Thymus (tissue), 14 donors: ENCODE measurements at places on chromosomes 11 and 22. TPM values are rescaled to one million over a fixed set of nuclear protein-coding genes. Genes with fewer than 3 reads are reported as not detected.
A peak's percentile ranks its signal among the peaks of the same experiment; 100 is the strongest.

Gene HRAS
- 145 TPM for polyA plus RNA-seq

DNA sequence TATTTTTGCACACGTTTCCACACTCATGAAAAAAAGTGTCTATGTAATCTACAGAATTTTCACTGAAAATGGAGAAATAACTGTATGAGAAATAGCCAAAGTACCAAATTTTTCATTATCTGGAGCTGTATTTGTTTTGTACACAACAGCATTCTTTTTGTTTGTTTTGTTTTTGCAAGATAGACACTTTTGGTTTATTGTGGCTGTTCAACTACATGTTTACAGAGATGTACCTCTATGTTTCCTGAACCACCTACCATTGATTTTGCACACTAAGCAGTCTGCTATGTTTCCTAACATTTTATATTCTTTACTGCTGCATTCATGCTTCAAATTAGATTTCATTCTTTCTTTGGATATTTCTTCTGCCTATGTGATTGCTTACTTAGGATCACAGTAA, 116.3 kb downstream of the ELP4 start:
- DNase-seq: no peak

DNA sequence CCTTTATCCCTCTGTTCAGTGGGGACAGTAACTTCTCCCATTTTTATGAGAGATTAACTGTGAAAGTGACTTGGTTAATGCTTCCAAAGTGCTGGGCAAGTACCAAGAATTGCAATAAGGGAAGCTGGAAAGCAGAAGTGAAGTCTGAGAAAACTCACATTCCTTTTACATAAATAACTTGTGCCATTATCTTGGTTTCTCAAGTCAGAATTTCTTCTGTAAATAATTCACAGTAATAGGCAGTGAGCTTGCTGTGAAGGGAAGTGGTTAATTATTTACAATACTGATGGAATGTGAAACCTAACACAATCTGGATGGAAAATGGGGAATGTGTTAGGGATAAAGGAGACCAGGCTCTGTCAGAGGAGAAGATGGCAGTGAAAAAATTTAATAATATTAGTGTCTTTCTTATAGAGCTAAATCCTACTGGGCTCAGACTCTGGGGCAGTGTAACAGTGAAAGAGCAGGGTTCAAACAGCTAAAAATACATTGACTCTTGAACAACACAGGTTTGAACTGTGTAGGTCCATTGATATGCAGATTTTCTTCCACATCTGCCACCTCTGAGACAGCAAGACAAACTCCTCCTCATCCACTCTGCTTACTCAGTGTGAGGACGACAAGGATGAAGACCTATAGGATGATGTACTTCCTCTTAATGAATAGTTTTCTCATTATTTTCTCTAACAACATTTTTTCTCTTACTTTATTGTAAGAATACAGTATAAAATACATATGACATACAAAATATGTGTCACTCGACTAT, 251.5 kb upstream of the ISX start:
- DNase-seq: no peak

DNA sequence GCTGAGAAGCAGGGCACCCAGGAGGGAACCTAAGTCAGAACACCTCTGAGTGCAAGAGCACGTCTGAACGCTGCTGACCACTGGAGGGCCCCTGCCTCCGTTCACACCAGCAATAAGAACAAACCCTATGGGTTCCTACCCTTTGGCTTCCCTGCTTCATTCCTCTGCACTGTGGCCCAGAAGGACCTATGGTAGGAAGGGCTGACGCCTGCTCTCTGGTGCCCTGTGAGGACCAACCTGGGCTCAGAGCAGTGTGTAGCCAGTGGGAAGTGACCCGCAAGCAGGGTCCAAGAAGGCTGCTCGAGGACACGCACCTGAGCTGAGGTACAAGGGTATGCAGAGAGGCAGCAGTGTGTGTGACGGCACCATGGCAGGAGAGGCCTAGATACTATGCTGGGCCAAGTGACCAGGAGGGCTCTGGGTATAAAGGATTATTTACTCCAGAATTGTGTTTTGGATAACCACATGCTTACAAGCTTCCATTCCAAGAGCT, 68.8 kb upstream of the CLTCL1 start:
- DNase-seq: no peak

GRCh38 chr22:47164514-47165337, 402.3 kb downstream of the TBC1D22A start:
- no peak for DNase-seq

GRCh38 chr22:49326558-49326957, 501.1 kb downstream of the BRD1 start:
- DNase-seq: no peak

DNA sequence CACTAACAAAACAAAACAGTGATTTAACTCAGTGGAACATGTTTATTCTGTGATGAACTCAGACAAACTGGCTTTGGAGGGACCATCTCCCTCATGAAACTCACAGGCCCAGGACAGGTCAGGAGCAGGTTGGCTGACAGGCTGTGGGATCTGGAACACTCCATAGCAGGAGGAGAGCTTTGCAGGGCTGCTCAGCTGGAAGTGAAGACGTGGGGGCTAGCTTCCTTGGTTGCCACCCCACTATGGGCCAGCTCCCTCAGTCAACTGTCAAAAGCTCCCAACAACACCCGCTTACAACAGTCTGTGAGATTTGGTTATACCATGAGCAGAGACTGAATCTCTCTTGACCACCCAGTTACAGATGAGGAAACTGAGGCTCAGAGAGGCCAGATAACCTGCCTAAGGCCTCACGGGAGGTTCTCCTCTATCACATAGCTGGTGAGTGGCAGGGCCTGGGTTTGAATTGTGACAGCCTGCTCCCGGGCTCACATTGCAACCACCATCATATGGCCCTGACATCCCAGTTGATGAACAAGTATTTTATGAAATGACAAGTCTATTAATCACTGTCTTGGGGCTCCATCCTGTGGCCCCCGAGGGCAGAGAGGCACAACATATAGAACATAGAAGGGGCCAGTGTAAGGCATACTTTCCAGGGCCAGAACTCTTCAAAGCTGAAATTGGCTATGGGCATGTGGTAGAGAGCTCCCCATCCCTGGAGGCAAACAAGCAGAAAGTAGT, 473.4 kb downstream of the MN1 start:
- DNase-seq: no peak

GRCh38 chr11:65623177-65623576, 7.6 kb downstream of the PCNX3 start:
- DNase-seq: no peak

DNA sequence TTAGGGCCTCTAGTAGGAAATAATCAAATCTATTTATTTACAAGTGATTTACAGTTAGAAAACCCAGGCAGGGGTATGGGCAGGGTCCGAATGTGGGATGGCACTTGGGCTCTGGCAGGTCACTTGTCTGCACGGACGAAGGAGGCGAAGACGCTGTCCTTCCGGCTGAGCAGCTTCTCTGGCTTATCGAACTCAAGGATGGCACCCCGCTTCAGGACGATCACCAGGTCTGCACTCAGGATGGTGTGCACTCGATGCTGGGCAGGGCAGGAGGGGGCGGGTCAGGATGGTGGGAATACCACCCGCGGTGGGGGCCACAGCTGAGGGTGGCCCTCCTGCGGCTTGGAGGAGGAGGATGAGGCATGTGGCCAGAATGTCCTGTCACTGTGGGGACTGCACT, 4.4 kb upstream of the KCNJ11 start:
- DNase-seq: no peak

Gene OR5B21
- not detected for polyA plus RNA-seq

DNA sequence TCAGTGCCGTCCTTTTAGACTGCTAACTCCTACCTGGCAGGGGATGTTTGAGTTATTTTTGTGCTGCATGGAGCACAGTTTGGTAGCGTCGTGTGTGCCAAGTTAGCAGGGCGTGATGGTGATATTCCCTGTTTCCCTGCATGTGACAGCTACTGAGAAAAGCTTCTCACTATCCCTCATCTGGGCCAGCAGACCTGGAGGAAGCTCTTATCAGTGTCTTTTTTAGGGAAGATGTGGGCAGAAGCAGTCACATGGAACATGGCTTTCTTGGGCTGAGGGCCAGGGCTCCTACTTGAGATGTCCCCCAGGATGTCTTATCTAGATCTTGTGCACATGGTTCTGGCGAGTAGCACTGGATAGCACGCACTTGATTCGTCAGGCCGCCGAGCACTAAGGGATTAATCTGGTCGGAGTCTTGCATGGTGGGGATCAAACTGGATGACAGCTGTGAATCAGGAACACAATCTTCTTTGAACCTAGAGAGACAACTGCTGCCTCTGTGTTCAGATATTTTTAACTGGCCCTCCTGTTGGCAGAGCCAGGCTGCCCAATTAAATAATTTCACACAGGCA, 33.8 kb downstream of the TECTA start:
- no peak for DNase-seq

- no peak for DNase-seq
Observed at GRCh38 chr11:83827940-83828554, 541.9 kb upstream of the CCDC90B start.

- DNase-seq: no peak
Observed at GRCh38 chr11:65661599-65662246, 993 bp downstream of the RELA start.

- DNase-seq: no peak
Observed at GRCh38 chr11:94125407-94126115, 3.1 kb upstream of the PANX1 start.

- DNase-seq: no peak
Observed at GRCh38 chr11:27573024-27573423, 66.5 kb upstream of the LIN7C start.

Gene FIBP
- 70.9 TPM for polyA plus RNA-seq

Gene MYEOV
- 0.64 TPM for polyA plus RNA-seq

- no peak for DNase-seq
Observed at GRCh38 chr11:70775386-70776075, 377.2 kb downstream of the CTTN start.

Gene LIF
- polyA plus RNA-seq: 0.21 TPM

DNA sequence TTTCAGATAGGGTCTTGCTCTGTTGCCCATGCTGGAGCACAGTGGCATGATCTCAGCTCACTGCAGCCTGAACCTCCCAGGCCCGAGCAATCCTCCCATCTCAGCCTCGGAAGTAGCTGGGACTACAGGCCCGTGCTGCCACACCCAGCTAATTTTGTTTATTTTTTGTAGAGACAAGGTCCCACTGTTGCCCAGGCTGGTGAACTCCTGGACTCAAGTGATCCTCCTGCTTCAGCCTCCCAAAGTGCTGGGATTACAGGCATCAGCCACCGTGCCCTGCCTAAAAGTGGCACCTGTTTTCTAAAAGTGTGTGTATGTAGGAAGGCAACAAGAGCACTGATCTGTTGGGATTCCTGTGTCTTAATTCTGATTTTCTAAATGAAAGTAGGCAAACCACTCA, 20.2 kb downstream of the PACS1 start:
- no peak for DNase-seq

- DNase-seq: peak; percentile 34
Observed at GRCh38 chr11:128905345-128906184, 14.4 kb downstream of the KCNJ5 start.

Gene MAJIN
- 0.50 TPM for polyA plus RNA-seq

Gene PDGFD
- polyA plus RNA-seq: 5.2 TPM

DNA sequence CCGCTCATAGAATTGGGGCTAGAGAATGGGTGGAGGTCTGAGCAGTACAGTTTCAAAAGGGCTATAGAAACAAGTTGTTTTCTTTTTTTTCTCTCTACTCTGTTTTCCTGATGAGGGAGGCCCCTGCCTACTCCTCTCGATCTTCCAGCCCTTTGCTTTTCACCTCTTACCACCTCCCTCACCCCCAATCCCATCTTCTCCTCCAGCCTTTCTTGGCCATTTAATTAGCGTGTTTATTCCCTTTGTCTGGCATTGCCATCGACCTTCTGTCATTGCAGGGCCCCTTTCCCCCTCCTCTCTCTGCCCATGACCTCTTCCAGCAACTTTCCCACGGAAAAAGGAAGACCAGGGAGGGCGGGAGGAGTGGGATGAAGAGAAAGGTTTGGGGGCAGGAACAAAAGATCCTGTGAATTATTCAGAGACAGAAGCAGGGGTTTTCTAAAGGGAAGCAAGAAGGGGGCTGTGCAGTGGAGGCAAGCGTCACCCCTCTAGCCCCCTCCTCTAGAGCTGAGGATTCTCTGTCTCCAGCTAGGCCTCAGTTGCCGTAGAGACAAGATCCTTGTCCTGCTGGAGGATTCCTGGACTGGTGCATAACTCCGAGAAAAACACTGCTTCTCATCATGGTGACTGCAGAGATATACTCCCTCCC, 12.9 kb downstream of the DTX4 start:
- DNase-seq: no peak

DNA sequence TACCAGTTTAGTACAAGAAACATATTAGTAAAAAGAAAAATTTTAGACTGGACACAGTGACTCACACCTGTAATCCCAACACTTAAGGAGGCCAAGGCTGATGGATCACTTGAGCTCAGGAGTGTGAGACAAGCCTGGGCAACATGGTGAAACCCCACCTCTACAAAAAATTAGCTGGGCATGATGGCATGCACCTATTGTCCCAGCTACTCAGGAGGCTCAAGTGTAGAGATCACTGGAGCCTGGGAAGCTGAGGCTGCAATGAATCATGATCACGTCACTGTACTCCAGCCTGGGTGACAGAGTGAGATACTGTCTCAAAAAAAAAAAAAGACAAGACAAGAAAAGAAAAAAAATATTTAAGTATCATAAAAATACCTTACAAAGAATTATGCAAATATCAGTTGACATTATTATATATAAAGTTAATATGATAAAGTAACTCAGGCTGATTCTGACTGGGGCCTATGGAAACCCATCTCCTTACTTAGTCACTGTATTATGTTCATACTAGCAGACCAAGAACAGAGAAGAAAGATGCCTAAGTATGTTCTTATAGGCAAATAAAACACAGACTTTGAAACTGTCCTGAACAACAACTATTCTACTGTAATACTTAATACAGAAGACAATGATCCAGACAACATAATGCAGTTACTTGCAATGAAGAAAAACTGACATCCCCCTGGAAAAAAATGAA, 27.3 kb downstream of the FAM168A start:
- no peak for DNase-seq

- DNase-seq: no peak
Observed at GRCh38 chr11:26730414-26731083, 8.7 kb upstream of the SLC5A12 start.

GRCh38 chr11:1548221-1549070, 23.6 kb downstream of the DUSP8 start:
- no peak for DNase-seq

DNA sequence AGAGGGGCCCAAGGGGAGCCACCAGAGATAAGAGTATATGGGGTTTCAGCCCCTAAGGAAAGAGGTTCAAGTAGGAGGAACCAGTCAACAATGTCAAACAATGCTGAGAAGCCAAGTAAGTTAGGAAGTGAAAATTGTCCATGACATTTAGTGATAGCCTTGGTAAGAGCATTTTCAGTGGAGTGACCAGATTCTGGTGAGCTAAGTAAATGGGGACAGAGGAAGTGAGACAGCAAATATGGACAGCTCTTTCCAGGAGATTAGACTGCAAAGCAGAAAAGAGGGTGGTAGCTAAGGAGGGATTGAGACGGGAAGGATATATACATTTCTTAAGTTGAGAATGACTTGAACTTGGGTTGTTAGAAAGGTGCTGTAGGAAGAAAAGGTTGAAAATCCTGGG, 22.9 kb downstream of the POLD3 start:
- DNase-seq: no peak

DNA sequence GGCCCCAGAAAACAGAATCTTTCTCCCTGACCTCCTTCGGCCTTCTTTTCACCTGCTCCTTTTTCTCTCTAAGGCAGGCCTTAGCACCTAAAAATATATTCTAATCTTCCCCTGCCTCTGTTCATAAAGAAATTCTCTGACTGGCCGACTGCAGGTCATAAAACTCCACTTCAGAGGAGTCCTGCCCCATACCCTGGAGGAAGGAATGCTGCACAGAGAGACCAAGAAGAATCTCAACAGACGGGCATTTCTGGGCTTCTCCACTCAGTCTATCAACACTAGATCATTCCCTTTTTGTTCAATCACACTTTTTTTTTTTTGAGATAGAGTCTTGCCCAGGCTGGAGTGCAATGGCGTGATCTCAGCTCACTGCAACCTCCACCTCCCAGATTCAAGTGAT, 19.7 kb upstream of the PGA3 start:
- no peak for DNase-seq

Gene OTOG
- polyA plus RNA-seq: 0.05 TPM
